ENCODE measurements at places on chromosomes 7 and 10. TPM values are rescaled to one million over a fixed set of nuclear protein-coding genes. Genes with fewer than 3 reads are reported as not detected.

TECTB gene
- not detected for total RNA-seq

SLC13A1 gene
- total RNA-seq, result not detected

TLX1 gene
- total RNA-seq, result not detected

GLI3 gene
- total RNA-seq, result 3.9 TPM

OR6B1 gene
- total RNA-seq, result not detected

SLC26A5 gene
- total RNA-seq, result not detected

CALML3 gene
- total RNA-seq, result not detected

BLNK gene
- total RNA-seq, result not detected

CACNA2D1 gene
- 12.8 TPM for total RNA-seq

MSMB gene
- not detected for total RNA-seq

ANKRD61 gene
- total RNA-seq, result not detected

ZNF425 gene
- total RNA-seq, result 1.1 TPM

ADRB1 gene
- total RNA-seq, result not detected

CCDC7 gene
- 1.2 TPM for total RNA-seq

NKX2-3 gene
- not detected for total RNA-seq

TCAF2 gene
- 0.89 TPM for total RNA-seq

OPN1SW gene
- not detected for total RNA-seq

SFTPA2 gene
- total RNA-seq, result not detected

SLC18A2 gene
- not detected for total RNA-seq

NRF1 gene
- total RNA-seq, result 6.9 TPM

PDE6C gene
- not detected for total RNA-seq

CPA2 gene
- total RNA-seq, result not detected

HOXA10 gene
- 24.8 TPM for total RNA-seq

ITIH5 gene
- not detected for total RNA-seq

DYDC2 gene
- not detected for total RNA-seq

MCM10 gene
- total RNA-seq, result 3.2 TPM

SPDYE16 gene
- not detected for total RNA-seq

WNT16 gene
- total RNA-seq, result not detected

FUOM gene
- total RNA-seq, result 41.2 TPM

AP1S1 gene
- 306 TPM for total RNA-seq

LIPJ gene
- not detected for total RNA-seq

GIMAP2 gene
- 1.2 TPM for total RNA-seq

CFAP43 gene
- under 0.01 TPM for total RNA-seq

FGFR2 gene
- total RNA-seq, result not detected

SVIL gene
- 0.58 TPM for total RNA-seq

OR2A7 gene
- total RNA-seq, result 0.89 TPM

MYO1G gene
- total RNA-seq, result under 0.01 TPM

EMX2 gene
- total RNA-seq, result 4.6 TPM

ENTPD1 gene
- total RNA-seq, result not detected

TRUB1 gene
- 24.8 TPM for total RNA-seq

ADAM22 gene
- total RNA-seq, result 0.18 TPM

TDRD1 gene
- total RNA-seq, result not detected

SEMA3E gene
- 0.35 TPM for total RNA-seq

PIP gene
- total RNA-seq, result not detected

PLXNA4 gene
- under 0.01 TPM for total RNA-seq

KCNH2 gene
- 8.7 TPM for total RNA-seq

SMARCD3 gene
- 51.0 TPM for total RNA-seq

CTAGE8 gene
- total RNA-seq, result 0.29 TPM

YKT6 gene
- total RNA-seq, result 129 TPM
